Daoy (cell line): ENCODE measurements at places on chromosomes 4 and X. TPM values are rescaled to one million over a fixed set of nuclear protein-coding genes. Genes with fewer than 3 reads are reported as not detected.

GRCh38 chr4:100938698-100939097 lies 408.6 kb downstream of the PPP3CA start:
- no peak for DNase-seq

The TMEM154 gene
- total RNA-seq, result 2.6 and 11.2 TPM in 2 replicates

DNA sequence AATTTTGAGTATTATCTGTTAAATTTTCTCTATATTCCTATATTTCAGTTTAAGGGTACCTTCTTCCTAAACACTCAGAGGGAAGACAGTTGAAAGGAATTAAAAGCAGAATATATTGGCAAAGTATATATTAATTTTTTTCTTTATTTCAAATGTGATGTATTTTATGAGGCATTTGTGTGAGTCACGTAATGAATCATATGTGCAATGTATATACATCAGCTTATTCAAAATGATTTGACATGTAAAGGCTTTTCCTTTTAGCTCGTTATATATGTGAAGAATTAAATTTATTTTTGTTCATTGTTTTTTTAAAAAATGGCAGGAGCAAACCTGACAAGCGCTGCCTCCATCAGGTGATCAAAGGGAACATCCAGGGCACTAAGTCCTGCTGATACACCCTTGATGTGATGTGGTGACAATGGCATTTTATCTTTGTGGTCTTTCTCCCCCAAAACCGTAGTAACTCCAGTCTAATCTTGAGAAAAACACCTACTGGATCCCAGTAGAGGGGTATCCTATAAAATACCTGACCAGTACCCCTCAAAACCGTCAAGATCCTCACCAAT lies 8.9 kb downstream of the WWC2 start:
- DNase-seq, result no peak

DNA sequence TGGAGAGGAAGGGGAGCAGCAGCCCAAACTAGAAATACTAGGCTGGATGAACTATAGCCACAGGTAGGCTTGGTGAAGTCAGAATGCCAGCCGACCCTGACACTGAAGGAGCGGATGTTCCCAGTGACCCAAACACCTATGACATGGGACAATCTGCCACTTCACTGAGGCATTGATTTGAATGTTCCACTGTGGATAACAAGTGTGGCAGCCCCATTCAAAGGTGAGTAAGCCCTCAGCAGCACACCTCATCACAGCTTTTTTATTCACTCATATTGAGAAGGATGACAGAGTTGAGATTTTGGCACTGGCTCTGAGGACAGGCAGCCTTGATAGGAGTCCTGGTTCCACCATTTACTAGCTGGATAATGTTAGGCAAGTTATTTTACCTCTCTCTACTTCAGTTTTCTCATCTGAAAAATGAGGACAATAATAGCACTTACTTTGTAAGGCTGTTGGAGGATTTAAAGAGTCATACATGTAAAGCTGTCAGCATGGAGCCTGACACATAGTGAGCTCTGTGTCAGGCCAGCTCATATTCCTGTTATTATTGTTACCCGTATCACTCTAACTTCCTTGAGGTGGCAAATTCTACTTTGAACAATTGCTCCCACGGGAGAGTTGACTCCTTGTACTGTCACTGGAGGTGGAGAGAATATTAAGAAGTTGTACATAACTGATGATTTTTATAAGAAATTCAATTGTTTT lies 114.6 kb downstream of the RASL11B start:
- no peak for DNase-seq

DNA sequence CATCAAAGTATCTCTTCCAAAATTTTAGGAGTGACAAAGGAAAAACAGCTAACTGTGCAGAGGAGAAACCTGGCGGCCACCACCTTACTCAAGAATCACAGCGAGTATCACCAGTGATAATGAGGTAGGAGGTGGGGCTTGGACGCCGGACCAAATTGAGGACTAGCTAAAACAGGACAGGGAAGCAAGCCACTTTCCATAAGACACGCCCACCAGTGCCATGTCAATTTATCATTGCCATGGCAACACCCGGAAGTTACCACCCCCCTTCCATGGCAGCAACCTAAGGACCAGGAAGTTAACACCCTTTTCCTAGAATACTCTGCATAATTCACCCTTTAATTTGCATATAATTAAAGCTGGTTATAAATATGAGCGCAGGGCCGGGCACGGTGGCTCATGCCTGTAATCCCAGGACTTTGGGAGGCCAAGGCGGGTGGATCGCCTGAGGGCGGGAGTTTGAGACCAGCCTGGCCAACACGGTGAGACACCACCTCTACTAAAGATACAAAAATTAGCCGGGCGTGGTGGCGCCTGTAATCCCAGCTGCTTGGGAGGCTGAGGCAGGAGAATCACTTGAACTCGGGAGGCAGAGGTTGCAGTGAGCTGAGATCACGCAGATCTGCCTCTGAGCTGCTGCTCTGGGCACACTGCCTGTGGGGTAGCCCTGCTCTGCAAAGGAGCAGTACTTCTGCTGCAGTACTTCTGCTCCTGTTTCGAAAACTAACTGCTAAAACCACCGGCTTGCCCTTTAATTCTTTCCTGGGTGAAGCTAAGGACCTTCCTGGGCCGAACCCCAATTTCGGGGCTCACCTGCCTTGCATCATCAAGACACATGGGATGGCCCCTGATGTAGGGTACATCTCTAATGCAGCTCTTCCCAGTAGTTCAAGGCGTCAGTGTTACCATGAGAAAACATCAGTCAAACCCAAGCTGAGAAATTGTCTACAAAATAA lies 116.7 kb downstream of the HMX1 start:
- no peak for DNase-seq

- no peak for DNase-seq
Observed at GRCh38 chr4:168920441-168921065, 89.5 kb downstream of the CBR4 start.

DNA sequence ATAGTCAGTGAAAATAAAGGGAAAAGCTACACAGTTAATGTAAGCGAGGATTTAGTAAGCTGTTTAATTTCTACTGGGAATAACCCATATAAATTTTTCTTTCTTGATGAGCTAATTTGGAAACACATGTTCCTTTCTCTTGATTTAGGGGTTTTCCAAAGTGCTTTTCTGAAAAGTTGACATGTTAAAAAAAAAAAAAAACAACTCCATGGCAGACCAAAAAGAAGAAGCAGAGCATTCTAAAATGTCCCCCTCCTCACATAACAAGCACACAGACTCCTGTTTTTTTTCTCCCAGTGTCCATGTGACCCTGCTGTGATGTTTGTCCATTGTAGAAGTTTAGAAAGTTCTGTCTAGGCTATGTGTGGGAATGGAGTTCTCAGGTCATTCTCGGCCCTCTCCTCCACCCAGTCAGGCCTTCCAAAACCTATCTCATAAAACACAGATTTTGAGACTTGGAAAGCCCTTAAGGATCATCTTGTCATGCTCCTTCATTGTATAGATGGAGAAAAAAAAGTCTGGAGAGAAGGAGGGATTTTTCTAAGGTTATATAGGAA lies 792 bp downstream of the CLIC2 start:
- no peak for DNase-seq

- DNase-seq, result no peak
Observed at GRCh38 chr4:145218251-145218650, 37.9 kb upstream of the OTUD4 start.

- DNase-seq, result peak; percentile 30
Observed at GRCh38 chrX:54807524-54808108, at the start of gene MAGED2. Gene MAGED2, plus strand, starts transcription at chrX:54807745. Its CDS starts 1,587 bp downstream, at chrX:54809332.

DNA sequence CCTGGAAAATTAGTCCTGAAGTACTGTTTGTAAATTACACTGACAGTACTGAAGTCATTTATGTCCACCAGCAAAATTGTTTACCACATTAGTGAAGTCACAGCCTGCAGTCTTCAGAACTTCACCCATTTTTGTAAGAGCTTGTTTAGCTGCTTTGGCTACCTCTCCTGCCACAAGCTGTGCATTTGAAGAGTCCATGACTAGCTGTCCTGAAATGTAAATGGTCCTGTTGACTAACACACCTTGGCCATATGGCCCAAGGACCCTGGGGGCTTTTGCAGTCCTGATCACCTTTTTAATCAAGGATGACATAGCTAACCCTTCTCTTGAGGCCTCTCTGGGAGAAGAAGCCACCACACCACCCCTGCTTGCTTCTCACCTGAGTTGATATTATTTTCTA lies 21.4 kb upstream of the ZNF518B start:
- no peak for DNase-seq

DNA sequence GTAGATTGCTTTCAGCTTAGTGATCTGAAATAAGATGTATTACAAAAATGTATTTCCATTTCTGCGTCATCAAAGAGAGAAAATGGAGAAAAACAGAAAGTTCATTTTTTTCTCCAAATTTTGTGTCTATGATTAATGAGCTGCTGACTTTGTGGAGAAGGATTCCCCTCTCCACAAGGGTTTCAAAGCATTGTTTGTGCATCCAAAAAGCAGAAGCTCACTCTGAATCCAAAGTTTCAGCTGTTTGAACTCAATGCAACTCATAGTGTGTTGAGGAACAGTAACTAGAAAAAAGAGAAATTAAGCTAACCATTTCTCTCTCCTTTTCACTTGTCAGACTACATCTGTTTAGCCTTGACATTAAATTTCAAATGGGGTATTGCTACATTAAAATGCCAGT lies 62.9 kb upstream of the SLC7A11 start:
- no peak for DNase-seq

The DCAF8L1 gene
- total RNA-seq, result 0.24 and 0.40 TPM in 2 replicates

DNA sequence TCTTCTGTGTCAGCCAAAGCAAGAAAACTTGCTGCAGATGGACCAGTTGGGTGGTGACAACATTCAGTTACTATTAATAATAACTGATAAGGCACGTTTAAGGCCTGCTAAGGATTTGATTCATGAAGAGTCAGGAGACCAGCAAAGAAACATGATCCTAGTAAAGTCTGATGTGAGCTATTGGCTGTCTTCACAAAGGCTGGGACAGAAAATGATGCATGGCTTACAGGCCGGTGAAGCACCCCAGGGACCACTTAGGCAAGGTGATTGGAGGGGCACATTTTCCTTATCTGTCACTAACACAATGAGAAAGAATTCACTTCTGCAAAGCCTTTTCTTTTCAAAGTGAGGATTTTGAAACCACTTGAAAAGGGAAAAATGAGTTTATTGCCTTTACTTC lies 65.4 kb upstream of the TRPC3 start:
- DNase-seq, result no peak

GRCh38 chr4:110357521-110357920 lies 118.4 kb upstream of the ENPEP start:
- peak; percentile 3 for DNase-seq

- no peak for DNase-seq
Observed at GRCh38 chr4:78137532-78137931, 80.4 kb downstream of the FRAS1 start.

- DNase-seq, result no peak
Observed at GRCh38 chr4:26701786-26702227, 117.9 kb downstream of the TBC1D19 start.

DNA sequence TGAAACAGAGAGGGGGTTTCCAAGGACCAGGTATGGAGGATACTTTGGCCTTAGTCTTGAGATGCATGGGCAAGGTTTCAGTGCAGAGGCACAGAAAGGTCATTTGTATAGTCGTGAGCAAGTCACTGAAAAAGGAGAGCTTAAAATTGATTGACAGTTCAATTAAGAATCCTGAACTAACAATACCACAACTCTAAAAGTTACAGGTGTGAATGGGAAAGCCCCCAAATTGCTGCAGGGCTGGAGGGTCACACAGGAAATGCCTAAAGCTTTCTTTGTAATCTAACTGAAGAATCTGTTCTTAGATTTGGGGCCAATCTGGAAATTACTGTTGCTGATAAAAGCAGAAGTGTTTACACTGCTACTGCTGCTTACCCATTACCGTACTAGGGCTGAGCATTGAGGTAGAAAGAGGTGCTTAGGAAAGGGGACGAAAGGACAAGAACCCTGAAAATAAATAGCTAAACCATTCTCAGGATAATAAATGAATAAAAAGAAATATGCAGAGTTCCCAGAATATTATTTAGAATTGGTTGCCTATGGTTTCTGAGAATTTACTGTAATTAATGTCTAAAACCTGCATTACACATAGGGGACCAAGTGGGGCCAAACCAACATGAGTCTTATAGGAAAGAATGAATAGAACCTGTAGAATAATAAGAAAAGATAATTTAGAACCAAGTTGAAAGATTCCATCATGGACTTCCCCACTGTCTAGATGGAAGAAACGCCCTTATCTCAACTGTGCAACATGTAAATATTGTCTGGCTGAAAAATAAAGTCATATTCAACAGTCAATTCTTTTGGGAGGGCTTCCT lies 91.9 kb upstream of the PPP1R2C start:
- no peak for DNase-seq

The MCF2 gene
- 0.11 TPM in 1 of 2 replicates, not detected in the other for total RNA-seq

DNA sequence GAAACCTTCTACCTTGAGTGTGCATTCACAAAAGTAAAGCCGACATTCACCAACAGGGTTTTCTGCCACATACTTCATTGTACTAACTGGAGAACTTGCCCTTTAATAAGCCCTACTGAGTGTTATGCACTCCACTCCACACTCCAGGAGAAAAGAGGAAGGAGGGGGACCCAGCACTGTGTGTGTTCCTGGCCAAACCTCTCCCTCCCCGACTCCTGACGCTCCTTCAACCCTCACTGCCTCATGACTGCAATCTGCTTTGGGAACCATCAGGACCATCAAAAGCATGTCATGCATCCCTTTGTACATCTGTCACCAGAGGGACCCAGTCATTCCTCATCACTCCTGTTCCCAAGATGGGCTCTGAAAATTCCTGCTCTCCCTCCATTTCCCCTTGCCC lies 143.7 kb downstream of the RASL11B start:
- no peak for DNase-seq

The UFSP2 gene
- 18.5 and 21.0 TPM in 2 replicates for total RNA-seq

The CPLX1 gene
- not detected in 2 replicates for total RNA-seq

The BEX4 gene
- total RNA-seq, result 2.9 and 4.8 TPM in 2 replicates

- no peak for DNase-seq
Observed at GRCh38 chr4:69523385-69524132, 27.9 kb upstream of the UGT2B4 start.

GRCh38 chr4:70603856-70604255 lies 11.8 kb downstream of the AMBN start:
- no peak for DNase-seq

The BEX1 gene
- total RNA-seq, result 26.9 and 37.9 TPM in 2 replicates

GRCh38 chr4:152016303-152016620 lies 255.5 kb upstream of the GATB start:
- DNase-seq, result no peak

DNA sequence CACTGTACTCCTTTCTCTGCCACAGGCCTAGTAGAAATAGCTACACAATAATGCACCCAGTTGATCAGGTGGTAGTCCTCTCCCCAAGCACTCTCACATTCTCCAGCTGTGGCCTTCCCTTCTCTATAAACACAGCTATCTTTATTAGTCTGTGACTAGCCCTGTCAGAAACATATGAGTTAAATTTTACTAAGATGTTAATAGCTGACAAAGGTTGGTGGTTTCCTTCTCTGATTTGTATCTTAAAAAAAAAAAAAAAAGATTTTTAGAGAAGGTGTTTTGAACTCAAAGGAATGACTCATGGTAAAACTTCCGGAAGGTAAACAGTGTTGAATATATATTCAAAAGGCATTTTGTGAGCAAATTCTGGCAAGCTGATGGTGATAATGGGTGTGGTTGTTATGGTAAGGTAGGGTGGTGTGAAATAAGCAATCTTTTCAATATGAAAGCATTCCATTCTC lies 327.4 kb downstream of the PPP3CA start:
- no peak for DNase-seq

The BRS3 gene
- not detected in 2 replicates for total RNA-seq
